Activated naive CD4-positive, alpha-beta T cell treated with anti-CD3 and anti-CD28 coated beads, Interleukin-2, amount 50 U/mL, for 16 hours (primary cell): ENCODE measurements at places on chromosomes 1 and 21.

- DNase-seq = no peak
Observed at GRCh38 chr1:201310986-201311355, 27.7 kb downstream of the PKP1 start.

DNA sequence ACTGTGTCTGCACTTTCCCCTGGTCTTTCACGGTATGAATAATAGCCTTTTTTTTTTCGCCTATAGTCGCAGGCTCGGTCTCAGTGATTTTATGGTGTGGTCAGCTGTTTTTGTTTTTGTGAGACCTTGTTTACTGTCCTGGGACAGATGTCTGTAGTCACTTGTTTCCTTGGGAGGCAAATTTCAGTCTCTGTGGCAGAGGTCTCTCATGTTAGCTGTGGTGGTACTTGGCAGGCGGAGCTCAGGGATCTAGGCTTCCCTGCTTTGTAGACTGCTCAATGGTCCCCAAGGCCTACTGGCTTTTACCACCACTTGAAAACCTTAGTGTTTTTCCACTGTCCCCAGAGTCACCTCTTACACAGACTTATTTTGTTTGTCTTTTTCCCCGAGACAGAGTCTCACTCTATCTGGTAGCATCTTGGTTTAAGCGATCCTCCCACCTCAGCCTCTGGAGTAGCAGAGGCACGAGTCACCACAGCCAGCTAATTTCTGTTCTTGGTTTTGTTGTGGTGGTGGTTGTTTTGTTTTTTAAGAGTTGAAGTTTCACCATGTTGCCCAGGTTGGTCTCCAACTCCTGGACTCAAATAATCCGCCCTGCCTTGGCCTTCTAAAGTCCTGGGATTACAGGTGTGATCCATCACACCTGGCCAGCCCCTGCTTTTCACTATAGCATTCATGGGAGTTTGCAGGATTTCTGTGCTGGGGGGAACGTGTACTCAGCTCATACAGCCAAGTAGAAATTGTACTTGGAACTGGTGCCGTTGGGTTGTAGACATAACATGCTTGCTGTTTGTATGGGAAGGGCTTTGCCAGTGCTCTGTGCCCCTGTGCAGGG is 10.3 kb downstream of the RNU1-2 start:
- DNase-seq = peak; percentile 39

- no peak for DNase-seq
Observed at GRCh38 chr1:26838474-26839338, 12.2 kb downstream of the ZDHHC18 start.

GRCh38 chr1:84298684-84299535 is 2.6 kb upstream of the SAMD13 start:
- peak; percentile 43 for DNase-seq

GRCh38 chr1:232561381-232561780 is 68.6 kb downstream of the SIPA1L2 start:
- DNase-seq = no peak

DNA sequence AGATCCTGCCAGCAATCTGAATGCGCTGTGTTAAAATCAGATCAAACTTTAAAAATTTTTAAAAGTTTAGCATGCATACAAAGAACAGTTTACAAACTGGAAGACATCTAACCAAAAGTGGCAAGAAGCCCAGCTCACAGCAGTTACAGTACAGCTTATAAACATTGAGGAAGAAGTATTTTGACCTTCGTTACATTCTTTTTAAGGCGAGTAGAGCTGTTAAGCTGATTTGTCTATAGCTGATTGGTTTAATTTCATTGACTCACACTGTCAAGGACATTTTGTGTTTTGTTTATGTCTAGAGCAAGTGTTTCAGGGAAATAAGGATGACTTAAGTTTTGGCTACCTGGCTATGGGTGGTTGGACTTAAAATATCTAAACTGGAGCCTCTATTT is 3.0 kb upstream of the PGM1 start:
- no peak for DNase-seq

GRCh38 chr1:97377432-97378034 is 543.3 kb downstream of the DPYD start:
- DNase-seq = no peak

GRCh38 chr1:20366056-20366462 is 75.4 kb downstream of the VWA5B1 start:
- no peak for DNase-seq

DNA sequence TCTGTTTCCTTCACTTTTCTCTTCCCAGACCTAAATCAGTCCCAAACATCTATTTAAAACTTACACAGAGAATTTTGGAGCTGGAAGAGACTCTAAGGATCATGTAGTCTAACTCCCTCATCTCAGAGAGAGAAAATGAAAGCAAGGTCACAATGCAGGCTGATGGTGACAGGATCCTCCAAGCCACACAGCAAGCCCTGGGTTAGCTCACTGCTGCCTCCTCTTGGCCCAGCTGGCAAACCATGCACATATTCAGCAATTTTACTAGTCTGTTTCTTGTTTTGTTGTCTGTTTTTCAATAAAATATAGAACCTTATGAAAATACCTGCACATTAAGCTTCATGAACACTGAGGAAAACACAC is 27.7 kb upstream of the LY9 start:
- DNase-seq = peak; percentile 87

- no peak for DNase-seq
Observed at GRCh38 chr1:208142590-208143382, 101.4 kb downstream of the PLXNA2 start.

DNA sequence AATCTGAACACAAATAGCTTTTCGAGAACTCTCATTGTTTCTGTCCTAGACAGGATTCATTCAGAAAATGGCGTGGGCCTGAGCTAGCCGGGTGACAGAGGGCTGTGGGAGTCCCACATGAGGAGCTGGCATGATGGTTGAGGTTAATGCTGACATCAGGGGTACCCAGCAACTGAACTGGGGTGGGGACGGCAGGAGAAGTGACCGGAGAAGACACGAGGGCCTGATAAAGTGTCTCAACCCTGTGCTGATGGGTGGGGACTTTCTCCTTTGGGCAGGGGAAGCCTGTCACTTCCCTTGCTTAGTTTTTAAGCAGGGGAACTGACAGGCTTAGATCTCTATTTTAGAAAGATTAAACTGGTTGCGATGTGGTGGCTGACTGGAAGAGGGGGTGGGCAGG is 14.6 kb downstream of the CHIT1 start:
- DNase-seq = no peak

GRCh38 chr1:115412286-115412685 is 74.2 kb upstream of the NGF start:
- DNase-seq = no peak

DNA sequence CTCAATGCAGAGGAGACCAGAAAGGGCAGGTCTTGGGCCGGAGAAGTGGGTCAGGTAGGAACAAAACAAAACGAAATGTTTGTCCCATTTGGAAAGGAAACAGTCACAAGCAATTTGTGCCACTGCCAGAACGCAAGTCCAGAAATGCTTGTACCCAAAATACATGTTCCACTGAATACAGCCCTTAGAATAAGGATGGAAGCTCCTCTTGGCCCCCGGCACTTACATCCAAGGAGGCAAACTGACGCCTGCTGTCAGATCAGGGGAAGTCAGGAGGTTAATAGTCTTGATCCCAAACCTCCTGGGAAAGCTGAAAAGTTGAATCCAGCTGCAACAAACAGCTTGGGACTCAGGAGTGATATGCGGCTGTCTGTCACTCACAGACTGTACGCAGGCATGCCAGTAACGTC is 75.9 kb upstream of the GALNT2 start:
- DNase-seq = no peak
